ENCODE measurements at places on chromosomes 6 and 20. TPM values are rescaled to one million over a fixed set of nuclear protein-coding genes. Genes with fewer than 3 reads are reported as not detected.

- no peak for DNase-seq
Measured at GRCh38 chr6:54856129-54856528, 9.6 kb downstream of the FAM83B start.

DNA sequence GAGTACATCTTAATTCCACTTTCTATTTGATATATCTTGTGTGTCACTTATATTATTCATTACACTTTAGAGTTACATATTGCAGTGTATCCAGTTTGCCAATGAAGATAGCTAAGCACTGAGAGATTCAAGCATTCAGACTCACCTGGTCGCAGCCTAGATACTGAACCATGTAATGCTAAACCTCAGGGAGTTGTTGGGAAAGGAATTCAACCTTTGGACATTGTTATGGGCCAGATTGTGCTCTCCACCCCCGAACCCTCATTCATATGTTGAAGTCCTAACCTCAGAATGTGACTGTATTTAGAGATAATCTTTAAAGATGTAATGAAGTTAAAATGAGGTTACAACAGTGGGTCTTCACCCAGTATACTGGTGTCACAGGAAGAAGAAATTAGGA is 13.8 kb upstream of the KIF16B start:
- DNase-seq = no peak

DNA sequence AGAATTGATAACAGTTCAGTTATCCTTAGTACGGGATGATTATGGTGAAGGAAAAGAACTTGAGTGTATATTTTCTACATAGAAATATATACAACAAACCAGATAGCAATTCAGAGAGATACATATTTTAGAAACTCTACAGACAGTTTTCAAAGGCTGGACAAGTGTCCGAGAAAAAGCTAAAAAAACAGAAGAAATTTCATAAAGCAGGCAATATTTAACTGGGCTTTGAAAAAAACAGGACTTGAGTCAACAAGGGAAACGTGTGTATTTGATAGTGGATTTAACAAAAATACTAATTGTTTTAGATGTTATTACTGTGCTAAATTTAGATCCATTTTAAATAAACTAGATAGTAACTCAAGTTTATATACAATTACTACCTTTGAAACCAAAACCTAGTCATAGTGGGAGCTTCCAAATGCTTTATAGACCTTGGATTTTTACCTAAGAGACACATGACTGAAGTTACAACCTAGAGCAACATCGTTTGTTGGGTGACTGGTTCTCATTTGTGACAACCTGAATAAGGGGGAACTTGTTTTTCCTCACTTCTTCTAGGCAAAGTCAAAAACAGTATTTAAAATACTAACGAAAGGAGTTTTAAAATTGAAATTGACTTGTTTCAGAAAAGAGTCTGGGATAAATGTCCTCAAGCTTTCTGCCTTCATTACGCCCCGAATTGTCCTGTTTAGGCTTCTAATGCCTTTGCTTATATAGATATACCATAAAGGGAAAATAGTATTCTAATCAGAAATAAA is 116.7 kb upstream of the PRSS16 start:
- no peak for DNase-seq

DNA sequence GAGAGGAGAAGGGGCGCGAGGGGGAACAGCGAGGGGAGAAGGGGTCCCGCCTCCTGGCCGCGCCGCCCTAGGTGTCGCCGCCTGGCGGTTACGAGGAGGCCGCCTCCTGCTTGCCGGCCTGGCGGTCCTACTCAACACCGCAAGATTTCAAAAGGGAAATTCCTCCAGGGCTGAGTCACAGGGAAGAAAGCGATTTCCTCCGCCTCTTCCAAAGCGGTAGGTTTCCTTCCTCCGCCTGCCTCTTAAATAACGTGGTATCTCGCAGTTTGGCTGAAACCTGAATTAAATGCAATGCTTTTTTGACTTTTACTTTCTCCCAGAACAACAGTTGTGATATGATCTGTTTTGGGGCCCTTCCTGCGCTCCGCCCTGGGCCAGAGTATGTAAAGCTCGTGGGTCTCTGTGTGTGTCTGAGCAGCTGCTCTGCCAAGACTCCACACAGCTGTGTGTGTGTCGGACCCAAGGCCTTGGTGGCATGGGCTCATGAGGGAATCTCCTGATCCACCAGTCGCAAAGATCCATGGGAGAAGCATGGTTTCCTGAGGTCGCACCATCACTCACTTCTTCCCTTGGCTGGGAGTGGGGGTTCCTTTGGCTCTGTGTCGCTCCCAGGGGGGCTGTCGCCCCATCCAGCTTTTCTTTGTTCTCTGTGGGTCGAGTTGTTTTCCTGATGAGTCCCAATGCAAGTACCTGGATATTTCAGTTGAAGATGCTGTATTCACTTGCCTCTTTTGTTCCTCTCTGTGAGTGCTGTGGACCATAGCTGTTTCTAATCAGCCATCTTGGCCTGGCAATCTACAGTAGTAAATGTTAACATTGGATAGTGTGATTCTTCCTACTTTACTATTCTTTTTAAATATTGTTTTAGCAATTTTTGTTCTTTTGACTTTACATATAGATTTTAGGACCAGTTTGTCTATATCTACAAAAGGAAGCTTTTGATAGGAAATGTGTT is 31.6 kb upstream of the NOTCH4 start:
- DNase-seq = peak; percentile 64

DNA sequence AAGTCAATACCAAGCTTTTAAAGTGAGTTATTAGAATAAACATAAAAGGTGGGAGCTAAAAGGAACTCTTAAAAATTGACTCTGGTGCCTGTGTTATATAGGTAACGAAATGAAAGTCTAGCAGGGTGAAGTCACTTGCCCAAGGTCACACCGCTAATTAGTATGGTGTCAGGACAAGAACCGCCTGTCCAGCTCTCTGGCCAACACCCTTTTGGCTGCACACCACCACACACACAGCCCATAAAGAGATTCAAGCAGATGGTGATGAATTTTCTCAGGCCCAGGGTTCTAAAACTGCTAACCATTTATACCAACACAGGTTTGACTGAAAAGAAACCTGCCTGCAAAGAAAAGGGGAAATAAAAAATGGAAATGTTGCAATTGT is 20.2 kb downstream of the GFOD1 start:
- no peak for DNase-seq

DNA sequence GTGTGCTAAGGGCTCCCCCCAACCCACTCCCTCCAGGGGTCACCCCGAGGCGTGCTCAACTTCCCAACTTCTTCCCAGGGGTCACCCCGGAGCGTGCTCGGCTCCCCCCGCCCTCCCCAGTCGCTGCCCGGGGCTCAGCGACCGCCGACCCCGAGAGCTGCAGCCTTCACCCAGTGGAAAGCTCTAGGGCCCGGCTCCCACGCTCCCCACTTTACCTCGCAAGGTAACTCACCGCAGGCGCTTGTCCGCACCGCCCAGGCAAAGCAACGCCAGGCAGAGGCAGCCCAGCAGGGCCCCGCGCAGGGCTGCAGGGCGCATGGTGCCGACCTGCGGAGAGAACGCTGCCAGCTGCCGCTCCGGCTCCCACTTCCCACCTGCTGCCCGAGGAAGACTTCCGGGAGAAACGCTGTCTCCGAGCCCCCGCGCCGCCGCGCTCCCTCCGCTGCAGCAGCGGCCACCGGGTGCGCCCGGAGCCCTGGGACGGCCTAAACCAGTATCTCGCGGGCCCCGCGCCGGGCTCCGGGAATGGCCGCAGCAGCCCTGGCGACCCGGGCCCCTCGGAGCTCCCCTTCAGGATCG is 396 bp downstream of the RNASET2 start:
- DNase-seq = no peak

DNA sequence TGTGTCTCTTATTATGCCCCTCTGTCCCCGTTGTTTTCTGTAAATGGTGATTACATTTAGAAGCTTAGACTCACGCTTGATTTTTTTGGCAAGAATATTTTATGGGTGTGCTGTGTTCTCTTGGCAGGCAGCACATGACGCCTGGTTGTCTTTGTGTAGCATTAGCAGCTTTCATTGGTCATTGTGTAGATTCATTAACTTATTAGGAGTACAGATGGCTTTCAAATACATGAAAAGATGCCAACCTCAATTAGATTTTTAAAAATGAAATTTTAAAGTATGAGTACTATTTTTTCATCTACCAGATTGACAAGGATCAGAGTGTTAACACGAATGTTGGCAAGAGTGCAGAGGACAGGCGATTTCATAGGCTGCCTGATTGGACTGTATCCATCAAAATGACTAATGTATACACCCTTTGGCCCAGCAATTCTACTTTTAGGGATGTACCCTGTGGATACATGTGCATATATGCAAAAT is 15.2 kb downstream of the COX4I2 start:
- no peak for DNase-seq

DNA sequence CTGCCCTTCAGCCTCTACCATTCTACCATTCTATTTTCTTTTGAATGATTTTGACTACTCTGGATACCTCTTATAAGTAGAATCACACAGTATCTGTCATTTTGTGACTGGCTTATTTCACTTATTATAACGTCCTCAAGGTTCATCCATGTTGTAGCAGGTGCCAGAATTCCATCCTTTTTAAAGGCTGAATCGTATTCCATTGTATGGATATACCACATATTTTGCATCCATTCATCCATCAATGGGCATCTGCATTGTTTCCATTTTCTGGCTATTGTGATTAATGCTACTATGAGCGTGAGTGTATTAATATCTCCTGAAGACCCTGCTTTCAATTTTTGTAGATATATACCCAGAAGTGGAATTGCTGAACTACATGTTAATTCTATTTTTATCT is 105.5 kb downstream of the SYNE1 start:
- no peak for DNase-seq

GRCh38 chr20:35011589-35012226 is 56.0 kb downstream of the MYH7B start:
- DNase-seq = no peak

- no peak for DNase-seq
Measured at GRCh38 chr20:43985608-43986316, 71.1 kb downstream of the TOX2 start.

DNA sequence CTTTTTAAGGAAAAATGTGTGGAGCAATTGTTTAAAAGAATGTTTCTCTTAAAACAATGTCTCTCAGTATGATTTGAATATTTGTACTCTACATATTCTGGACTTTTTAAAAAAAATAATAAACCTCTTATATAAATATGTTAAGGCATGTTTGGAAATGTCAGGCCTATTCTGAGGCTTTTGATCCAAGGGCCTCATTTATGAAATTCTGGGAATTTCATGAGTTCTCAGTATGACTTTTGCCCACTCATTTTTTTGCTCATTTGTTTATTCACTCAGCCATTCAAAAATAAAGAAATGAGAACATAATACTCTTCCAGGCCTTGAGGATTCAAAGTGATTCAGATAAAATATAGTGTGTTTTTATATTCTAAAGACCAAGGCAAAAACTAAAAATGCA is 60.4 kb downstream of the DOK5 start:
- no peak for DNase-seq

DNA sequence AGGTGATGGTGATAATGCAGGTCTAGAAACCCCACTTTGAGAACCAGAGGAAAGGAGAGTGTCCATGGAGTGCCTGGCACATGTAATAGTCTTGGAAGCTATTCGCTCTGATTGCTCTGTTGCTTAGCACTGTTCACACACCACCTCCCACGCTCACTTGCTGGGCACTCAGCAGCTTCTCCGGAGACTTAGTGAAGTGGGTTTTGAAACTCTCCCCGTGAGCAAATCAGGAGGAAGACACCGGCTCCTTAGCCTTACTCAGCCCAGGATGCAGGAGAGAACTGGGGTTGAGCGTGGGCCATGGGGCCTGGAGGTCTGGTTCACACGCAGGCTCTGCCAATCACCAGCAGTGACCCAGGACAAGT is 22.2 kb downstream of the BMP7 start:
- no peak for DNase-seq

PSORS1C1 gene
- 2.0 TPM for total RNA-seq

MUC21 gene
- not detected for total RNA-seq

ESR1 gene
- 67.5 TPM for total RNA-seq

C6orf163 gene
- 3.5 TPM for total RNA-seq

All from breast epithelium (tissue), 4 donors.